Fibroblast of mammary gland (primary cell): ENCODE measurements at places on chromosomes 7 and 10.

DNA sequence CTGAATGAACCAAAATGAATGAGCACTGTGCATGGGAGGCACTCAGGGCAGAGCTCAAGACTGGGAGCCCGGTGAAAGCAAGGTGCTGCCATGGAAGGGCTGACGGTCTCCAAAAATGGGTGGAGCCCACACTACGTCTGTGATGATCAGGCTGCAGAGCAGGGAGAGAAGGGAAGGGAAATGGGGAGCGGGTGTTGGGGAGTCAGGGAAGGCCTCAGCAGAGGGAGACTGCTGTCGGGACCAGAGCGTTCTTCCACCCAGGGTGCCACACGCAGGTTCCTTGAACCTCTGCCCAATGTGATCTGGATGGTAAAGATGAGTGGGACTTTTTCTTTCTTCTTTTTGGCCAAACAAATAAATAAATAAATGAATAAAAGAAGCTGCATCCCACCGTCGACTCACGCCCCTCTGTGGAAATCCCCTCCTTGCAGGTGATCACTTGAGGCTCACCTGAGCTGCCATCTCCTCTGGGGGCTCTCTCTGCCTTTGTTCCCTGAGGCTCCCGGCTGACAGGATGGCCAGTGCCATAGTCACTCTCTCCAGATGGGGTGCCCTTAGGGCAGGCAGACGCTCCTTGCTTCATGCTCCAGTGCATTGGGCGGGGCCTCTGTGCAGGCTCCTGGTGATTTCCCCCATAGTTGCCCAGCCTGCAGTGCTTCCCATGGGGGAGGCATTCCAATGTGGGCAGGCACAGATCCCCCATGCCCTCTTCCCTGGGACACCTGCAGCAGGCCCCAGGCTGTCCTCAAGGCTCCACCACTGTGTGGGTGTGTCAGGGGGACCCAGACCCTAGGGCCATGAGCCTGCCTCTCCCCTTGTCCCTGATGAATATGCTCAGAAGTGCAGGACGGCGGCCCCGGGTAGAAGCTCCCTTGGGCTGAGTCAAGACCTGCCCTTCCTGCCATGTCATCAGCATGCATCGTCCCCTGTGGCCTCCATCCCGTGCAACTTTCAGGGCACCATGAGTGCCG is 131.8 kb downstream of the PTPN20 start:
- no peak for DNase-seq

- DNase-seq, result no peak
These were observed 57.3 kb upstream of the BTBD16 start for GRCh38 chr10:122213766-122214165.

DNA sequence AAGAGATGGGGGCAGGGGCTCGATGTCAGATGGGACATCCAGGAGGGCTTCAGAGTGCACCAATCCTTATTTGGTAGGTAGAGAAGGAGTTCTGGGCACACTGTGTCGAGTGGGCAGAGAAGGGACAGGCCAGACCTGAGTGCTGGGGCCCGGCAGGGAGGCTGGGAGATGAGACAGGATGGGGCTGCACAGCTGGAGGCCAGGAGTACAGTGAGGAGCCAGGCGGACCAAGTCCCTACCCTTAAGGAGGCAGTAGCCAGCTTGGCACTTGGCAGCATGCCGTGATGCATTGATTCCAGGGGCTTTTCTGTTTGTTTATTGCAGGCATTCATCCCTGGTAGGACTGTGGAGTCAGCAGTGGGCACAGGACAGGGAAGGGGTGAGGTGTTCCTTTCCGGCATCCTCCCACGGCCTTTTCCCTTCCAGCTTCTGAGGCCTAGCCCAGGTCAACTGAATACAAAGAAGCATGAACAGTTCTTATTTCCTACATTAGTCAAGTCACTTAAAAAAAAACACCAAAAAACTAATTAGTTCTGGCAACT is 168.8 kb upstream of the CDCA7L start:
- no peak for DNase-seq

GRCh38 chr7:23315366-23315765 is 16.2 kb downstream of the MALSU1 start:
- DNase-seq, result peak; percentile 46

DNA sequence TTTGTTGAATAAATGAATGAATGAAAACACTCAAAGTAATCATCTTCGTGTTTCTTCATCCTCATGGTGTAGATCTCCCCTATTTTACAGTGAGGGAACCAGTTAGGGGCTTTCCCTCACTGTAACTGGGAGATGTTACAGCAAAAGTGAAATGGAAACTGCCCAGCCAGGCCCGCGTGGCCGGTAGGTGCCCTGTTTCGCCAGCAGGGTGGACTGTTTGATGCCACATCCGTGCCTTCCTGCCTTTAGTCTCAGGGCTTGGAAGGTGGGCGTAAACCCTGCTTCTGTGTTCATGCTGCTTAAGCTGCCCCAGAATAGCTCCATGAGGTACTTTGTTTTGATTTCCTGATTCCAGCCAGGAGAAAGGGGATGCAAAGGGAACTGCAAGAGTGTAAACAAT is 268.8 kb downstream of the PLXNA4 start:
- no peak for DNase-seq

GRCh38 chr10:102650655-102651454 is 6.6 kb downstream of the TRIM8 start:
- no peak for DNase-seq

- no peak for DNase-seq
These were observed 5.8 kb downstream of the GHRHR start for GRCh38 chr7:30969604-30969970.

DNA sequence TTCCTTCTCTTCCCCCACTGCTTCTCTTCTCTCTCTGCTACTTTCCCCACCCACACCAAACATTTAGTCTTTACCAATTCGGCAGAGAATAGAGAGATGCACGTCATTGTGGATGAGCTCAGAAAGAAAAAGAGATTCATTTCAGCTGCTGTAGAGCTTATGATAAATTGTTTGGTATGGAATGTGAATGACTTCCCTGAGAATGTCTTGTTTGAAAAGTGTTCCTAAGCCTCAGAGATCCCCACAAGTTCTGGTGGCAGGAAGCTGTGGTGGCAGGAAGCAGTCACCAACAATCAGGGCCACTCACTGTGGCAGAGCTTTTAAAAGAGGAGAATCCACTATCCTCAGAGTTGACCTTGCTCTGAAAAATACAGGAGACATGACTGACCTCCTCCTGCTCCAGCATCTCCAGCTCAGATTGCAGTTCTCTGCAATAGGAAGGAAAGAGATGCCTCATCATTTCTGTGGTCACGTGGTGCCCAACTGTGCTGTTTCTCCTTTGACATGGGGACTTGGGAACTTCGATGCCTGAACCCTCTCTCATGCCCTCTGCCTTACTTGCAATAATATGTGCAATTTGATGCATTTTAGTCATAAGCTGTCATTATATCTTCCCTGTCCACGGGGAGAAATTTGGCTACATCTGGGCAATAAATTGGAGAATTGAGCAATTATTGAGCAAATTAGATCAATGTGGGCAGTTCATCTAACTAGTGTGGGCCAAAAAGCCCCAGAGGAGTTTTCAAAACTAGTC is 76.5 kb downstream of the BMPER start:
- DNase-seq, result peak; percentile 92

- no peak for DNase-seq
These were observed 227.0 kb downstream of the MAD1L1 start for GRCh38 chr7:2005786-2006185.

DNA sequence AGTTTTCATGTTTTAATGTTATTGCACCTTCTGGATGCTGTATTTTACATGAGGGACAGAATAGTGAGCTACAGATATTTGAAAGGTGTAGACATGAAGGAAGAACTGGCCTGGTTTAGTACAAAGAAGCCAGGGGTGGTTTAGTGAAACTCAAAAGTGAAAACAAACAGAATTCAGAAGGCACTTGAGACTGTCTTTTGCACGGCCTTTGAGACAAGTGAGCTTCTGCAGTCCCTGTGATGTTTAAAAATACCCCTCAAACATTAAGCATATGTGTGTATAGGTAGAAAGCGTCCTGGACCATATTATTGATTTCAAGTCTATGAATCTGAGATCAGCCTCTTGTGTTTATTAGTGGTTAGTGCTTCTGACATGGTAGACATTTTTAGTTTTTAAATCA is 118.9 kb downstream of the CDK14 start:
- no peak for DNase-seq

DNA sequence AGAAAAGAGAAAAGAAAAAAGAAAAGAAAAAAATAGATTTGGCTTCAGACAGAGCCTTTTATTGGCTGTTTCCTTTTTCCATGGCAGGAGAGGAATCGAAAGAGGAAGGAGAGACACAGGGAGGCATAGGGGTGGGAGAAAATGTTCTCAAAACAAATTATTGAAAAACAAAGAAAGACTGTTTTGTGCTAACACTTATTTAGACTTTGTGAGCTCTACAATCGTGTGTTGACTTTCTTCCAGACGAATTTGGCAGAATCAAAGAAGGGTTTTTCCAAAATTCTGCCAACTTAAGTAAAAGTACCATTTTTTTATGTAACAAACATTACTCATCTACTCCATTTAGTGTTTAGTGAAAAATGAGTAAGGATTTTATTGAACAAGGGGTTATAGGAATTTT is 982.2 kb downstream of the REEP3 start:
- no peak for DNase-seq

- peak; percentile 78 for DNase-seq
These were observed at the start of gene SEMA3A for GRCh38 chr7:84194484-84195271. Gene SEMA3A (minus strand): TSS chr7:84194789. CDS start chr7:84194586, 203 bp downstream.

- DNase-seq, result peak; percentile 27
These were observed 112.5 kb downstream of the RALA start for GRCh38 chr7:39735903-39736302.

- peak; percentile 86 for DNase-seq
These were observed 50.2 kb downstream of the CXCL12 start for GRCh38 chr10:44334621-44335184.

DNA sequence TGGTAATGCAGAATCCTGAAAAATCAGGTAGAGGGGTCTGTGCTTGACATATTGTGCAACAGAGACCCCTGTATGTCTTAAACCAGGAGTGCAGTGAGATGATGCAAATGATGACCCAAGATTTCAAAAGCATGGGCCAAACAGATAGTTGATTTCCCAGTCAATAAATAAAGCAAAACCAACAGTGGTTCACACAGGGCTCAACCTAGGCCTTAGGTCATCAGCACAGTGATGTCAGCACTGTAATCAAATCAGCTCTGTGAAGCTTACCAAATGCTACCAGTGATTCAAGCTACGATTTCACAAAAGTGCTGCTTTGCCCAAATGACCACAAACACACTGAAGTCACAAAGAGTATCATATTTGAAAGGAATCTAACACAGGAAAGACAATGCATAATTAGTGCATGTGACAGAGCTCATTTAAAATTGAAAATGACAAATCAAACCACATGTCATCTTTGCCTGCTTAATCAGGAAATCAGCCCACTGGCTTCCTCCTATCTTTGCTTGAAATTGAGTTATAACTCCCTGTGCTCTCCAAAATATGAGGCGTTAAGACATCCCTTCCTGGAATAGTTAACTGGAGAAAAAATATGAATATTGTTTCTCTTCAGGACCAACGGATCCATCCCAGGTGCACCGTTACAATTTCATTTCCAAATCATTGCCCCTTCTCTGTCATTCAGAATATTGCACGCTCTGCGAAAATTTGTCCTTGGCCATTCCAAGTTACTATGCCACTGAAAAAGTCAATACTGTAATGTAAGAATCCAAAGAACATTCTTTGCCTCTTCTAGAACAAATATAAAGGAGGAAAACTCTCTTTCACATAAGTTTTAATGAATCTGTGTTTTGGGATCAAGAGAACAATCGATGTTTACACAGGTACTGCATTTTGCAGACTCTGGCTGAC is 41.9 kb upstream of the ASL start:
- DNase-seq, result peak; percentile 67

GRCh38 chr10:11505639-11506038 is 105.8 kb downstream of the USP6NL start:
- no peak for DNase-seq

GRCh38 chr10:13299437-13300287 is at the start of gene PHYH:
Gene PHYH (minus strand): TSS chr10:13300064. CDS start chr10:13300042, 22 bp downstream.
- DNase-seq, result peak; percentile 77

DNA sequence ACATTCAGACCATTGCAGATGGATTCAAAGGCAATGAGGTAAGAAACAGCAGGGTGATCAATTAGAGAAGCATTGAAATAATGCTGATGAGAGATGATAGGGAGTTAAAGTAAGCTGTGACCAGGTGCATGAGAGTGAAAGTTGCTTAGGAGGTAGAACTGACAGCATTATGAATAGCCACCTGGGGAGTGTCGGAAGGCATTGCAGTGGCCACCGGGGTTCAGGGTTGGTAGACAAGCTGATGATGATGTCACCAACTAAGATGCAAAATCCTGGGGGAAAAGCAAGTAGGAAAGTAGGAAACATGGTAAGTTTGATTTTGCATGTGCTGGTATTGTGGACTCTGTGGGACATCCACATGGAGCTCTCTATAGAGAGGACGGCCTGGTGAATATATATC is 211.9 kb upstream of the ETV1 start:
- no peak for DNase-seq

GRCh38 chr10:75450075-75450445 is 18.6 kb downstream of the LRMDA start:
- no peak for DNase-seq

DNA sequence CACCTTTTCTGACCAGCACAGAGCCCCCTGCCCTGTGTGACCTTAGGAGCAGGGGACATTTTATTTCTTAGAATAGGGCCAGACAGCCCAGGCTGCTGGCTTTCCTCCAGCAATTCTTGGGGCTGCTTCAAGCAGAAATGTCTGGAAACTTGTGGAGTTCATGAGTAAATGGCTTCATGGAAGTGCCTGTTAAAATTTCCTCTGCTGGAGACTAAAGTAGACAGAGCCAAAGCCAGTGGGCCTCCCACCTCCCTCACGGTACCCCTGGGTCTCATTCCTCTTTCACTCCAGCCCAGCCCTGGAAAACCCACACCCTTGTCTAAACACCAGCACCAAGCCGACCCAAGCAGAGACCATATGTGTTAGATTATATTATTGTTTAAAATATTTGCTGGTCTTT is 505.5 kb upstream of the ZMIZ1 start:
- DNase-seq, result no peak

- DNase-seq, result peak; percentile 95
These were observed 34.7 kb downstream of the DDIT4 start for GRCh38 chr10:72308320-72308987.

DNA sequence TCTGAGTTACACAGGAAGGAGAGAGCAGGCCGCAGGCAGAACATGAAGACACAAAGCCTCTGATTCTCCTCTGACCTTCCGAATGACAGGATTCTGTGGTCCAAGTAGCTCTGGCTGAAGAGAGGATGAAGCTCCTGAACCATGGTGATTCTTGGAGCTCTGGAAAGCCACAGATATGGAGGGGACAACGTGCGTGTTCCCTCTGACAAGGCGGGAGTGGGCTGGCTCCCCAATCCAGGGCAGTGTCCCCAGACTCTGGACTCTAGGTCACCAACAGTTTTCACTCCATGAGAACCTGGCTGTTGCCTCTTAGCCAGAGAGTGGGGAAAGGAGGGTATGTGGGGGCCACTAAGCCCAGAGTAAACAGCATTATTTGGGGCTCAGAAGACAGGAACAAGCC is 7.4 kb upstream of the TRPV6 start:
- no peak for DNase-seq

GRCh38 chr7:153193144-153193595 is 433.6 kb downstream of the ACTR3B start:
- no peak for DNase-seq

DNA sequence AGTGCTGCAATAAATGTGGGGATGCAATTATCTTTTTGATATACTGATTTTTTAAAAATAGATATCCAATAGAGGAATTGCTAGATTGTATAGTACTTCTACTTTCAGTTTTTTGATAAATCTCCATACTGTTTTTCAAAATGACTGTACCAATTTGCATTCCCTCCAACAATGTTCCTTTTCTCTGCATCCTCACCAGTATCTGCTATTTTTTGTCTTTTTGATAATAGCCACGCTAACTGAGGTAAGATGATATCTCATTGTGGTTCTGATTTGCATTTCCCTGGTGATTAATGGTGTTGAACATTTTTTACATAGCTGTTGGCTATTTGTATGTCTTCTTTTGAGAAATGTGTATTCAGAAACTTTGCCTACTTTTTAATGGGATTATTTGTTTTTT is 217.7 kb upstream of the MTPN start:
- no peak for DNase-seq
